ENCODE measurements at places on chromosomes 12 and 14.
A peak's percentile ranks its signal among the peaks of the same experiment; 100 is the strongest.

DNA sequence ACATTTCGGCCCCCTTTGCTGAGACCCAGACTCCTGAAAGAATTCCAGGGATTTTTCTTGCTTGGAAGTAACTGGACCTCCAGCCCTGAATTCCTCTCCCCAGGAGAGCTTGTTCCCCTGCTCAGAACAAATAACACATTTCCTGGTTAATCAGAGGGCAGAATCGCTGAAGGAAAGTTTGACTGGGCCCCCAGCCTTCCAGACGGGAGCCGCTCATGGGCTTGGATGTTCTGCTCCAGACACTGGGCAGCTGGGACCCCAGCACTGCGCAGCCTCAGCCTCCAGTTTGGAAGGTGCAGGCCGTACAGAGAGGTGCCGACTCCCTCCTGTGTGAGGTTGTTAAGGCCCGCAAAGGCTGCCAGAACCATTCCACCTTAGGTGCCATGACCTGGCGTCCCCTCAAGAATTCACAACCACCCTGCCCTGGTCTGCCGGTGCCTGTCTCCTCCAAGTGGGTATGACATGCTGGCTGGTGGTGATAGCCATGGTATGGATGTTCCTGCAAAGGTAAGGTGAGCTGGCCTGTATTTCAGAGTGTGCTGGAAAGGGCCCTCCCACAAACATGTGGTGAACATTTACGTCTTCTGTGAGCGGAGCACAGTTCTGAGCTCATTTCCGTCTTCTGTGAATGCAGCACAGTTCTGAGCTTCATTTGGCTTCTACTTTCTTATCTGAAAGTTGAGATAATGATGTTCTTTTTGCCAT, 5.1 kb upstream of the LTBP2 start:
- DNase-seq, result no peak

DNA sequence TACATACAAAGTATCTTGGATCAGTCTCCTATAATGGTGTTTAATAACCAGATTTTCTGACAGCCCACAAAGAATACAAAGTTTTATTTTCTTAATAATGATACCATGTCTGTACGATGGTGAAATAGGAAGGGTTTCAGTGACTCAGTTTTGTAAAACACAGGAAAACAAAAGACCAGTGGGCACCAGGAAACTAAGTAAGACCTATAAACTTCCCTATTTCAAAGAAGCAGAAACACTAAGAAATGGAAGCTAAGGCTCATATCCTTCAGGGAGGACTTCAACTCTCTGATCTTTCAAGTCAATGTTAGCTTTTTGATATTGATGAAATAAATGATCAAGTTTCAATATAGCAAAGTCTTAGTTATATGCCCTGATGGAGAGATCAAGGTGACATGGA, 196.0 kb downstream of the DUSP6 start:
- no peak for DNase-seq

GRCh38 chr12:71947645-71948105, 9.0 kb downstream of the TPH2 start:
- peak; percentile 98 for DNase-seq

DNA sequence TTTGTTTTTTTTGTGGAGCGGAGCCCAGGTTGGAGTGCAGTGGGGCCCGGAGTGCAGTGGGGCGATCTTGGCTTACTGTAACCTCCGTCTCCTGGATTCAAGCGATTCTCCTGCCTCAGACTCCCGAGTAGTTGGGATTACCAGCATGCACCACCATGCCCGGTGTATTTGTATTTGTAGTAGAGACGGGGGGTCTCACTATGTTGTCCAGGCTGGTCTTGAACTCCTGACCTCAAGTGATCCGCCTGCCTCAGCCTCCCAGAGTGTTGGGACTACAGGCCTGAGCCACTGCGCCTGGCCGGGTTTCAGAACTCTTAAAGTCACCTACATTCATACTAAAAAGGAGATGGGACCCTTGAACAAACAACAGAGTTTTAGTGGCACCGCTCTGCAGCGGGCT, 52.7 kb downstream of the KRT80 start:
- DNase-seq, result no peak

DNA sequence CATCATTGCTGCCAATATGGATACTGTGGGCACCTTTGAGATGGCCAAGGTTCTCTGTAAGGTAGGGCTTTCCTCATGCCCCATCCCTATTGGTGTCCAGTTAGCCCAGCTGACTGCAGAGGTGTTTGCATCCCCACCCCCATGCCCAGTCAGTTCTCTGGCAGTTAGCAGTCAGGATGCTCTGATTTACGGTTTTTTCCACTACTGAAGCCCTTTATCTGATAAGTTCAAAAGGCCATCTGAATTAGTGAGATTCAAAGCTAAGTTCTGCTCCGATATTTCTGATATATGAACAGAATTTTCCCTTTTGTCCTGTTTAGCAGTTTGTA, 773 bp downstream of the GMPR2 start:
- DNase-seq, result no peak

GRCh38 chr12:96711364-96711763, 195.7 kb upstream of the NEDD1 start:
- DNase-seq, result no peak

DNA sequence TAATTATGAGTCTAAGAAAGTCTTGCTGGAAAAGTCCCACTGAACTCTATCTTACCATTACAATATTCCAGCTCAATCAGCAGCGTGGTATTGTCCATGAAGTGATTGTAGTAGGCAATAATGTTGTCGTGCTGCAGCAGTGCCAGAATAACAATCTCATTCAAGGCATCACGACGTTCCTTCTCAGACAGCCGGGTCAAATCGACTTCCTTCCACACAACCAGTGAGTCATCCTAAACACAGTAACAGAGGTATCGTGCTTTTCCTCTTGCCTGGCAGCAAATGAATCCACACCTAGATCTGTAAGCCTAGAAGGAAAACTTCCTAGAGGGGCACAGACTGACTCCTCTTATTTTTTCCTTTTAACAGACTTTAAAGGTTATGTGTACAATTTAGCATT, 2.9 kb downstream of the NEK9 start:
- no peak for DNase-seq

GRCh38 chr12:12870465-12870864, 20.9 kb upstream of the GPRC5A start:
- DNase-seq, result no peak

DNA sequence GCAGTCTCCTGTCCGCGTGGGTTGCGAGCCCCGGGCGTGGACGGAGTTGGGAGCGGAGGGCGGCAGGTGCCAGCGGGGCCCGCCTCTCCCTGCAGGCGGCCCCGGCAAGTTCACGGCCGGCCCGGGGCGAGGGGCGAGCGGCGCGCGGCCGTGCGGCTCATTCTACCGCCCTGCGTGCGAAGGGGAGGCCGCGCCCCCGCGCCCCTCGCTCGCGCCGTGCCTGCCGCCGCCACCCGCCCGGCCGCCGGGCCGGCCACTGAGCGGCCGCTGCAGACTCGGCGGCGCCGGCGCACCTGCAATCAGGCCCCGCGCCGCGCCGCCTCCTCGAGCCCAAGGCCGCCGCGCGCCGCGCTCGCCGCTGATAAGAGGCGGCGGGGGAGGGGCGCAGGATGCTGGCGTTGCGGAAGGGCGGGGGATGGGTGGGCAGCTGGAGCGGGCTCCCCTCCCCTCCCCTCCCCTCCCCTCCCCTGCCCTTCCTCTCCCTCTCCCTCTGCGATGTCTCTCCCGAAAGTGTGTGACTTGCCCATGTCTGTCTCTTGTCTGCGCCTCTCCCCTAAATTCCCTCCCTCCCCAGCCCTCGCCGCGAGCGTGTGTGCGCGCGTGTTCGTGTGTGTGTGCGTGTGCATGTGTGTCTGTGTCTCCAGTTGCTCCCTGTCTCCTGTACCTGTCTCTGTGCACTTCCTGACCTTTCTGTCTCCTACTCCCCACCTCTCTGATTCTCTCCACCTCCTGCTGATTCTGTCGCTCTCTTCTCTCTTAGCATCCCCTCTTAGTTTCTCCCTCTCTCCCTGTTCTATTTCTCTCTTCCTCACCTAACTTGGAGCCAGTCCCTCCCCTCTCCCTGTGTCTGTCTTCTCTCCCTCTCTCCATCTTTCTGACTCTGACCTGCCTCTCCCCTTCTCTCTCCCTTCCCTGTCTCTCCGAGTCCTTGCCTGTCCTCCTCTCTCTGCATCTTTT, 768.1 kb upstream of the TBX3 start:
- DNase-seq, result no peak

DNA sequence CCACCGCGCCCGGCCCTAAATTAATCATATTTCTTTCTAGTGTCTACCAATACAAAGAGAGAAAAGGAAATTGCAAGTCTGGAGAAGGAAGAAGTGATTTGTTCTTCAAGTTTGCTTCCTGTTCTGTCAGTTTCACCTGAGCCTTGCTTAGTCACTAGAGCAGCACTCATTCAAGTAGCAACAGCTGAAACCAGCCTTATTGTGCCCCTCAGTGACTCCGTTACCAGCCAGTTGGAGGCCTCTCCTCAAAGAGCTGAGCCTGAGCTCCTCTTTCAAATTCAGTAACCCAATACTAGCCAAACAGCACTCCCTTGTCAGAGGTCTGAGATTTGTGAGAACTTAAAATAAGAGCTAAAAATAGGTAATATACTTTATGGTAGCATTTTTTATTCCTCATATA, 17.4 kb downstream of the PAWR start:
- no peak for DNase-seq

GRCh38 chr12:65958456-65958855, 134.2 kb downstream of the HMGA2 start:
- no peak for DNase-seq

DNA sequence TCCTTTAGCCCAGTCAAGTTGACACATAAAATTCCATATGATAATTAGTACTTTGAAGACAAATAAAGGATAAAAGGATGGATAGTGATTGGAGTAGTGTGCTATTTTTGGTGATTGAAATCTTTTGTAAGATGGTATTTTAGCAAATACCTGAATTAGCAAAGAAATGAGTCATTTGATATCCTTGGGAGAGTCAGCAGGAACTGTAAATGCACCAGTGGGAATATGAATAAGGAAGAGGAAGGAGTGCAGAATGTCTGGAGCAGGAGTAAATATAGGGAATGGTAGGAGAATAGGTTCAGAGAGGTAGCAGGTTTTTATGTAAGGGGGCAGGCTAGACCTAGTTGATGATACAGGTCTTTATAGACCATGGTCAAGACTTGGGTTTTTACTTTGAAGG, 75.0 kb downstream of the TRMT5 start:
- DNase-seq, result no peak

GRCh38 chr14:90453401-90453951, 56.6 kb downstream of the CALM1 start:
- DNase-seq, result no peak

DNA sequence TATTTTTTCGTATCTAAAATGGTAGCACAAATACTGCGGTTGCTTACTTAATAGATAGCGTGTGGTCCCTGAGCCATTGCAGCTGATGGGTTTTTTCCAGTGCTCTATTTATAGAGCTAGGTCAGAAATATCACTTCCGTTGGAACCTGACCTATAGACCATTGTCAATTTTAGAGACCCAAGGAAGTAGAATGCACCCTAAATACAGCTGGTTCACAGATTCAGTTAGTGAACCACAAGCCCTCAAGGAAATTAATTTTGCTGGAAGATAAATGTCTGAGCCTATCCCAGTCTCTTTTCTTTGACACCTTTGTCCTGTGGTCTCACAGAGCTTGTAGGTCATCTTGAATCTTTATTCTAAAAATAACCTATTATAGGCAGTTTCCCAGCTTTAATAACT, 391.0 kb downstream of the ZFP36L1 start:
- DNase-seq, result no peak

GRCh38 chr14:92754966-92755365, 6.5 kb upstream of the LGMN start:
- no peak for DNase-seq

Data from NCI-H187 treated with DMSO at 0.1 percent for 48 hours (cell line).